Kidney epithelial cell (primary cell): ENCODE measurements at places on chromosomes 3 and 15. TPM values are rescaled to one million over a fixed set of nuclear protein-coding genes. Genes with fewer than 3 reads are reported as not detected.

Gene PXYLP1
- 11.5 and 15.8 TPM in 2 replicates for total RNA-seq

Gene GOLGA6L1
- total RNA-seq: not detected in 2 replicates

Gene AGBL1
- total RNA-seq: not detected in 2 replicates

Gene LEKR1
- 1.0 and 2.3 TPM in 2 replicates for total RNA-seq

Gene CLRN1
- not detected in 2 replicates for total RNA-seq

Gene DUOXA1
- 0.27 TPM in 1 of 2 replicates, not detected in the other for total RNA-seq

Gene TIGIT
- total RNA-seq: not detected in 2 replicates

Gene SLC22A14
- 0.58 TPM in 1 of 2 replicates, not detected in the other for total RNA-seq

Gene AADACL2
- not detected in 2 replicates for total RNA-seq

Gene RBMS3
- 18.4 and 23.7 TPM in 2 replicates for total RNA-seq

Gene METTL6
- total RNA-seq: 26.1 and 31.6 TPM in 2 replicates

Gene ANAPC13
- 48.7 and 50.1 TPM in 2 replicates for total RNA-seq
